Activated CD8-positive, alpha-beta memory T cell treated with anti-CD3 and anti-CD28 coated beads, Interleukin-2, amount 10 ng/mL, durations not matched to agents 7 days and 5 days (primary cell): ENCODE measurements at places on chromosomes 2 and 18. TPM values are rescaled to one million over a fixed set of nuclear protein-coding genes. Genes with fewer than 3 reads are reported as not detected.

GRCh38 chr2:200616193-200616592 lies 30.4 kb downstream of the AOX1 start:
- no peaks in the 10 kb centered on the region for H3K36me3 ChIP-seq
- no peak for DNase-seq
- H3K4me3 ChIP-seq, result no peak overlapping the region
- peaks cover 18% of the 10 kb centered on the region for H3K4me1 ChIP-seq

DNA sequence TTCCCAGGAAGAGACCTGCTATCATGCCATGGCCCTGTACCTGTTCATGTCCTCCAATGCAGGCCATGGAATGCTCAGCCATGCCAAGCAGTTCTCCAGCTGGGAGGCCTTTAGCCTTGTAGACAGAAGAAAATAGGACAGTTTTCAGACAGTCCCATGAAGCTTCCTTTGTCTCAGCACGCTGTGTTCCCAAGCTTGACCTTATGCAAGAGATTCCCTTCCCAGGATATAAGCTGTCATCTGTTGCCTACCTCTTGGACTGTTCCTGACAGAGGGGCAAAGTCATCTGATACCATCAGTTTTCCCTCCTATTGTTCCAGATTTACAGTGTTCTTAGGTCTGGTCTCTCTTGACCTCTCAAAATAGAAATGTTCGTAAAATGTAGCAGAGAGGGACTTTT lies 96.6 kb upstream of the EML6 start:
- no peak overlapping the region for H3K27ac ChIP-seq
- no peak overlapping the region for H3K4me3 ChIP-seq
- no peak for DNase-seq
- H3K4me1 ChIP-seq, result no peaks in the 10 kb centered on the region

The CRACDL gene
- total RNA-seq, result 0.35 TPM

The UGT1A3 gene
- total RNA-seq, result not detected
